Breast epithelium (tissue), 4 donors: ENCODE measurements at places on chromosomes 5 and 9.

- no peak for DNase-seq
Observed at GRCh38 chr9:96524045-96524444, 74.1 kb downstream of the HABP4 start.

- DNase-seq, result no peak
Observed at GRCh38 chr9:131397100-131397790, 3.4 kb downstream of the PRRC2B start.

DNA sequence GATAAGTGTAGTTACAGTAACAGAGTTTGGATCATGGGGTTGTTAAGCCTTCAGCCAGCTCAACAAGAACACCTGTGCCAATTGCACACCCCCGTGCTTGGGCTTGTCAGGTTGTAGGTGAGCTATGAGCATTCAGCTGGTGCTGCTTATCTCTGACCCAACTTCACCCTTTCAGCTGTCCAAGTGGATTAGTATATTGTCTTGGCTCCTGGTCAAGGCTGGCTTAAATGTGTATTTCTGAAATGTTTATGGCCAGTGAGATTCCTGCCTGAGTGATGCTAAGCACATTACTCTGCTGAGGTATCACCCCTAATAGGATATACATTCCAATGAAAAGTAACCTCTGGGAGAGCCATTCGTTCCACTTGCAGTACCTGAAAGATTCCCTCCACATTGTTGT, 44.2 kb upstream of the LMNB1 start:
- DNase-seq, result no peak

GRCh38 chr5:111699324-111699723, 57.7 kb downstream of the NREP start:
- DNase-seq, result no peak

DNA sequence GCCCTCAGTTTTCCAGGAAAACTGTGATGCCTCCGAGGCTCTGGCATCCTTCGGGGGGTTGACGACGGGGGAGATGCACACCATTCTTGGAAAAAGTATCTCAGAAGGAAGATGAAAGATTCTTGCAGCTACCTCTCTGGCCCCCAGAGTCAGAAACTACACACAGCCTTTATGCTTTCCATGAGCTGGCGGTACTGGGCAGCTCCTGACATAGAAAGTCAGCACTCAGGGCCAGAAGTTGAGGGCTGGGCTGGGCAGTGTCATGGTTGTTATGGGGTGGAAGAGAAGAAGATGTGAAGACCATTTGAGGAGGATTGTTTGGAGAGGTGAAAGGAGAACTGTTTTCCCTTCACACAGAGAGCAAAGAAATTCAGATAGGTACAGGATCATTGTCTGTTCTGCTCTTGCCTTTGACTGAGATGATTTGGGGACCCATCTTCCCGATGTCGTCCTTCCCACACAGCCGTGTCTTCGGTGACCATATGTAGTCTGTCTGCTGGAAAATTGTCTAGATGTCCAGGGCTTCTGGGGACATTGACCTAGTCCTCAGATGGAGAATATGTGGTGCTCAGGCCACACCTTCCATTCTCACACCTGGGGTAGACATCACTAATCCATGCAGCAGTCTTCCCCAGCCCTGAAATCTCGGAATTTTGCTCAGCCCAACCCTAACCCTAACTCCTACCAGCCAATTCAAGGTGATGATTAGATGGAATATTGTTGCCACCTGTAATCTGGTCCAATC, 237.1 kb downstream of the CACNA1B start:
- DNase-seq, result no peak

GRCh38 chr5:75511435-75512382, at the start of the genes CERT1 and POLK:
Gene CERT1, minus strand, starts transcription at chr5:75511629. Its CDS starts 422 bp downstream, at chr5:75511207.
Gene POLK, plus strand, starts transcription at chr5:75511891.
- peak; percentile 97 for DNase-seq

DNA sequence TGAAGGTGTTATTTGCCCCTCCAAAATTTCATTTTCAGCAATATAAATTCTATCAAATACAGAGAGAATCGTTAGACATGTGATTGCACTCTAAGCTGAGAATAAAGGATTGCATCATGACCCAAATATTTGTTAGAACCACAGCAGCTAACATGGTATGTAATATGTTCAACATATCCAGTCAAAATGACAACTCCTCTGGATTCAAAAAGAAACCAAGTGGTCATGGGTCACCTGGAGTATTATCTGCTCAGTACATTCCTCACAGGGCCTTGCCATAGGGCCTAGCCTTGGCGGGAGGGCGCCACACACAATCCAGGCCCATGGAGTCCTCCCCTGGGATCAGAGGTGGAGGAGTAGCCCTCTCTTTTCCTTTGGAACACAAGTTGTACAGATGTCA, 179.2 kb downstream of the HSD17B3 start:
- no peak for DNase-seq

- DNase-seq, result no peak
Observed at GRCh38 chr9:106716820-106717219, 146.1 kb upstream of the ZNF462 start.

- no peak for DNase-seq
Observed at GRCh38 chr5:133873449-133873848, 95.0 kb downstream of the C5orf15 start.

GRCh38 chr9:132543960-132544359, 38.4 kb upstream of the BARHL1 start:
- no peak for DNase-seq

- DNase-seq, result no peak
Observed at GRCh38 chr5:139422307-139422893, 16.9 kb downstream of the DNAJC18 start.

DNA sequence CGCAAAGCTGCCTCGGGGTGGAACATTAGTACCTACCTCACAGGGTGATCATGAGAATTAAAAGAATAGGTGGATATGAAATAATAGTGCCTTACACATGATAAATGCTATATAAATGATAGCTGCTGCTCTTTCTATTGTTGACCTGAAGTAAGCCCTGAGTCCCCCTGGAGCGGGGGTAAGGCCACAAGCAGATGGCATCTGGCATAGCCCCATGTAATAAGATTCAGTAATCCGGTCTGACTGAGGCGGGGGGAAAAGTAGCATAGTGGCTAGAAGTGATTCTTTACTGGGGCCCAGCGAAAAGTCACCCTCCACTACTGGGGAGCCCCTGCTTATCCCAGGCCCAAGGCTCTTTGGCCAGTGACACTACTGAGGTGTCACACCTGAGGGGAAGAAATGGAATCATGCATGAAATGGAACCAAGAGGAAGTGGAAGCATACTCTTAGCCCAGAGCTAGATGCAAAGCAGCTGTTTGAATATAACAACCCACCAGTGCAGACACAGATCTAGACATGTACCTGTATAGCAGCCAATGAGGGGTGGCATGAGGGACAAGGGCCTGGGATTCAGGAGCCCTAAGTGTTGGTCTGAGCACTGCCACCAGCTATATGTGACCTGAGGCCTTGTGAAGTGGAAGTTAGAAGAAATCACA, 16.1 kb upstream of the FGFR4 start:
- DNase-seq, result no peak

DNA sequence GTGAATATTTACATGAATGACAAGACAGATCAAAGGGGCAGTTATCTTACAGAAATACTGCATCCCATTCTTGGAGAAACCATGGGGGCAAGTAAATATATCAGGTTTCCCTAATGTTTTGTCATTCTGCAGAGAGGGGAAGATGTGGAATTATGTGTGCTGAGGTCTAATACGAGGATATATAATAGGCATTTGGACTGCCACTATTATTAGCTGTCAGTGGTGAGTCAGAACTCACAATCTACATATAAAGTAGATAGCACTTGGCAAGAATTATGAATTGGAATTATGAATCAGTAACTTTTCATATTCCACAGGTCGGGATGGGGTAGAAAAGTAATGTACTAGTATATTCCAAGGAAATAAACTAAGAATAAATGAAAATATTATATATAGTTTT, 121.7 kb downstream of the GIN1 start:
- no peak for DNase-seq

DNA sequence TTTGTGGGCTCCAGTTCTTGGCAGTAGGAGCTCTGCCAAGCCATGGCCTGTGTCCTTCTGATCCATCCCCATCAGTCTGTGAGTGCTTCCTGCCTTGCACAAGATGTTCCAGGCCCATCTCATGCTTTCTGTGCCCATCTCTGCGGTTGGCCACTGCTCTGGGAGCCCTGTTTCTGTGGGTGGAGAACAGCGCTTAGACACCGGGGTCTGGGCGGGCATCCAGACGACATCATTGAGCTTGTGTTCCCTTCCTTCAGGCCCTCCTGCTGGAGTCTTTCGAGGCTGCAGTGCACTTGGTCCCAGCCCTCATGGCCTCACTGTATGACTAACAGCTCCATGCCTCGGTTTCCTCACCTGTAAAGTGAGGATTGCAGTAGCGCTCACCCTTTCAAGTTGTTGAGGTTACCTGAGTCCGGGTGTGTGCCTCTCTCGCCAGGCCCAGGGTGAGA, 14.9 kb upstream of the CARD19 start:
- peak; percentile 33 for DNase-seq

DNA sequence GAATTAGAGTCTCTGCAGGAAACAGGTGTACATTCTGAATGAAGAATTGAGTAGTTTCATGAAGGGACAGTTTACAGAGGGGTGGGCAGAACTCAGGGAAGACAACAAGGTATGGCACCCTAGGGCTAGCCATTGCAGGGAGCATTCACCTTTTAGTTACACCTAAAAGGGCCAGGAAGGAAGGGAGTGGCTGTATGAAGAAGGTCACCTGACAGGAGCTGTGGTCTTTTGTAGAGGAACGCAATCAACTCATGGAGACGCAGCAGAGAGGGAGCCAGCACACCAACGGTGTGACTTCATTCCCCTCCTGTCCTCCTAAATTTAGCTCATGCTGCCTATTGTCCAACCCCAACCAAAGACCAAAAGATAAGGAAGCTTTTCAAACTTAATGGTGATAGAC, 12.7 kb upstream of the ZCCHC7 start:
- no peak for DNase-seq

GRCh38 chr9:5596173-5596572, 32.7 kb upstream of the RIC1 start:
- DNase-seq, result no peak

GRCh38 chr9:127142931-127143464, 20.6 kb upstream of the ANGPTL2 start:
- no peak for DNase-seq

DNA sequence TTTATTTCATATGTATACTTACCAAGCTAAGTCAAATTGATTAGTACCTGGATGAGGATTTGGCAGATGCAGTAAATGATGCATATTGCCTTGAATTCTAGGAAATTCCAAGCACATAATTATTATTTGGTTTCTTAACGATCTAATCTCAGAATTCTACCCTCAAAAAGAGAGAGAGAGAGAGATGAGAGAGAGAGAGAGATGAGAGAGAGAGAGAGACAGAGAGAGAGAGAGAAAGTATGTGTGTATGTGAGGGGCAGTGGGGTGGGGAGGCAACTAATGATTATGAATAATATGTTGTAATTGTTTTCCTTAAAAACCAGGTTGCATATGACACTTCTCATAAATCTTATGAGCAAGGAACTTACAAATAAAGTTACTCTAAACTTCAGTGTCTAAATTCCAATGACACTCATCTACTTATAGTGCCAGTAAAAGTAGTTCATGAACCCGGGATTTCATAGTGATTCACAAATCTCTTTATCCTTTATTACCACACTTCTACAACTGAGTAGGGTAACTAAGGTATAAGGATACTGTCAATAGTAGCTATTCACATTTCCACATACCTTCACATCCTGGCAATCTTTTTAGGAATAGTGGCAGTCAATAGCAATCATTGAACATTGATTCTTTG, 60.5 kb upstream of the EDIL3 start:
- no peak for DNase-seq

DNA sequence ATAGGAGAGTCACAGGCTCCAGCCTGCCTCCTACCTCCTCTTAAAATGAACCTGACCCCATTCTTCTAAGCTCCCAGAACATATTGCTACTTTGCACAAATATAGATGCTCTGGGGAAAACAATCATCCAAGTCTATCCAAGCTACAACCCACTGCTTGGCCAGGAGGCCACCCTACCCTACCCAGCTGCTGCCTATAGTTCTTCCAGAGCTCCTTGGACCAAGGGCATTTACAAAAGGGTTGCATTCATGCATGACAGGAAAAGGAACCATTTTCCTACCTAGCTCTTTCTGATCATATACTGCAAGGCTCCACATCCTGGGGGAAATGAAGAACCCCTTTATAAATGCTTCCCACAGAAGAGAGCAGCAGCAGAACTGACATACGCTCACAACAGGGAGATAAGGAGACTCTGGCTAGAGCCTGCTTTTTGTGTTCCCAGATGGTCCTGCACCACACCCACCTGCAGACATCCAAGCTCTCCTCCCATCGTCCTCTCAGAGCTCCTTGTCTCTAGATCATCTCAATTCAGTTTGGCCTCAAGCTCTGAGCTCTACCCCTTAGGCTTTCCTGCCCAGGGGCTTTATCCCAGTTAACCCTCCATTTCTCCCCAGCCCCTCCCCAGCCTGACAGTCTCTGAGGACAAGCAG, 185.5 kb downstream of the SPOCK1 start:
- DNase-seq, result no peak

GRCh38 chr9:111895996-111896941, at the start of gene UGCG:
Gene UGCG, plus strand, starts transcription at chr9:111896814. Its CDS starts 402 bp downstream, at chr9:111897216.
- peak; percentile 83 for DNase-seq

DNA sequence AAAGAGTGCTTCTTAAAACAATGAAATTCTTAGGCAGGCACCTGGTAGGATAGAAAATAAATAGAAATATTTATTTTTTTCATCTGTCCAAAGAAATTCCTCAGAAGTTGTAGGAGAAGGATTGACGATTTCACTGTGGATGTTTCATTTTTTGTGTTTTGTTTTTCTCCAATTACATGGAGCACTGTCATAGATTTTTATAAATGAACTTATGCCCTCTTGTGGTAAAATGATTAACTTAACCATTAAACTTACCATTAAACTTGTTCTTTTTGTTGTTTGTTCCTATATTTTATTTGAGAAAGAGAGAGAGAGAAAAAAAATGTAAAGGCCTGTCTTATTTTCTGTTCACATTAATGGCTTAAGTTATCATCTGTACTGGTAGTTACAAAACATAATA, 339.2 kb downstream of the PRR16 start:
- DNase-seq, result no peak

GRCh38 chr5:60492958-60493357, 207.0 kb downstream of the DEPDC1B start:
- DNase-seq, result no peak

- DNase-seq, result no peak
Observed at GRCh38 chr5:76704131-76704663, 11.7 kb upstream of the F2R start.

GRCh38 chr9:14021871-14022525, 291.9 kb downstream of the NFIB start:
- no peak for DNase-seq

DNA sequence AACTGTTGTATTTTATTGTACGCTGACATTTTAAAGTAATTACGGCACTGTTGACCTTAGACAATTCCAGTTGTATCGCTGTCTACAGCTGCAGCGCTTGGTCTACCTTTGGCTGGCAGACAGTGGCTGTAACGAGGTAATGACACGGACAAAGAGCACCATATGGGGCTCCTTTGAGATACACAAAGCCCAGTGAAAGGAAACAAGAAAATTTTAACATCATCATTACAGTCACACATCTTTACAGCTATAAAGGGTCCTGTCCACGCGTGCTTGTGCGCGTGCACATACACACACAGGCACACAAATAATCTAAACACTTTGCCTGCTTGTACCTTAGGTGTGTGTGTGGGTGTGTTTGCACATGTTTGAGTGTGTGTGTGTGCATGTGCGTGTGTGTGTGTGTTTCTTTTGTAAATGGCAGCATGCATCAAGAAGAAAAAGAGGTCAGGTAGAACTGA, 946.0 kb downstream of the NR2F1-AS1 start:
- no peak for DNase-seq
